ENCODE measurements at places on chromosomes 13 and 19. TPM values are rescaled to one million over a fixed set of nuclear protein-coding genes. Genes with fewer than 3 reads are reported as not detected.

The ZNF850 gene
- 14.9 TPM for total RNA-seq

The PRRG2 gene
- 1.1 TPM for total RNA-seq

GRCh38 chr13:79108914-79109643 is 297.0 kb downstream of the RBM26 start:
- H3K27ac ChIP-seq, result no peak overlapping the region
- no peak overlapping the region for H3K4me3 ChIP-seq
- H3K27me3 ChIP-seq, result peaks cover 10% of the 10 kb centered on the region

- H3K4me3 ChIP-seq, result peak overlapping the region; percentile 68
- H3K4me1 ChIP-seq, result peaks cover 75% of the 10 kb centered on the region
- peak; percentile 63 for DNase-seq
- no peaks in the 10 kb centered on the region for H3K27me3 ChIP-seq
Measured at GRCh38 chr19:49567861-49568441, 12.4 kb downstream of the NOSIP start.

GRCh38 chr13:88345171-88345847 is 674.1 kb downstream of the SLITRK5 start:
- no peaks in the 10 kb centered on the region for H3K27me3 ChIP-seq
- H3K36me3 ChIP-seq, result peaks cover 8% of the 10 kb centered on the region
- no peak overlapping the region for H3K27ac ChIP-seq
- H3K4me3 ChIP-seq, result no peak overlapping the region
- no peak for DNase-seq

The ZNF726 gene
- total RNA-seq, result 20.5 TPM

DNA sequence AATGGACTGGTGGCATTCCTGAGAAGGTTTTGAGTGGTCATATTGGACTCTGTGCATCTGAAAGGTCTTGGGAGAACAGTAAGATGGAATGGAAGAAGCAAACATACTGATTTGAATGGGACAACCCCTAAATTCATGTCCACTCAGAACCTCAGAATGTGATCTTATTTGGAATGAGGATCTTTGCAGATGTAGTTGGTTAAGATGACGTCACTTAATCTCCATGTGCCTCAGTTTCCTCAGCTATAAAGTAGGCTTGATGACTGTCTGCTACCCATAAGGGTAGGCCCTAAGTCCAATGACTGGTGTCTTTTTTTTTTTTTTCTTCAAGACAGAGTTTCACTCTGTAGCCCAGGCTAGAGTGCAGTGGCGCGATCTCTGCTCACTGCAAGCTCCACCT is 71.1 kb upstream of the SOX21 start:
- H3K36me3 ChIP-seq, result no peaks in the 10 kb centered on the region
- no peak overlapping the region for H3K4me3 ChIP-seq
- no peak overlapping the region for H3K27ac ChIP-seq

The PBX4 gene
- 56.8 TPM for total RNA-seq

DNA sequence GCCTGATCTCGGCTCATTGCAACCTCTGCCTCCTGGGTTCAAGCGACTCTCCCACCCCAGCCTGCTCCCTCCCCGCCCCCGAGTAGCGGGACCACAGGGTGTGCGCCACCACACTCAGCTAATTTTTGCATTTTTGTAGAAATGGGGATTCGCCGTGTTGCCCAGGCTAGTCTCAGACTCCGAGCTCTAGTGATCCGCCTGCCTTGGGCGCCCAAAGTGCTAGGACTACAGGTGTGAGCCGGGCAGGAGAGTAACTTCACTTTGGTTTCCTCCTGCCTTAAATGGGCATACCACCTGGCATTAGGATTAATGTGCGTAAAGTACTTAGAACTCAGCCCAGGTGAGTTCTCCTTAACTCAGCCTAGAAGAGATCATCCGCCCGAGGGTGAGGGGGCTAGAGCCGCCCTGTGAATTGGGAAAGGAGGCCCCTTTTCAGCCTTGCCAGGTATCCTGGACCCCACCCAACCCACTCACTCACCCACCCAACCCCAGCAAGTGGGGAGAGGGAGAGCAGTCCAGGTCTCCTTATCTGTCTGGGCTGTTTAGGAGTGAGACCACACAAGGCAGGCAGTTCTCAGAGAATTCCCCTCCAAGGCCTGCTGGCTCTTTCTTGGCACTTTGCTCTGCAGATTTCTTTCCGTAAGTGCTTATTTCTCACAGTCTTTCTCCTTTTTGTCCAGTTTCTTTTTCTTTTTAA is 1.2 kb upstream of the ZFP36 start:
- peaks cover 62% of the 10 kb centered on the region for H3K4me1 ChIP-seq
- no peak overlapping the region for H3K27ac ChIP-seq
- peak overlapping the region; percentile 88 for H3K4me3 ChIP-seq
- H3K27me3 ChIP-seq, result no peaks in the 10 kb centered on the region

GRCh38 chr13:101876951-101877350 is 424.5 kb downstream of the ITGBL1 start:
- no peaks in the 10 kb centered on the region for H3K4me1 ChIP-seq
- DNase-seq, result no peak
- no peaks in the 10 kb centered on the region for H3K27me3 ChIP-seq
- H3K27ac ChIP-seq, result no peak overlapping the region
- no peaks in the 10 kb centered on the region for H3K36me3 ChIP-seq

DNA sequence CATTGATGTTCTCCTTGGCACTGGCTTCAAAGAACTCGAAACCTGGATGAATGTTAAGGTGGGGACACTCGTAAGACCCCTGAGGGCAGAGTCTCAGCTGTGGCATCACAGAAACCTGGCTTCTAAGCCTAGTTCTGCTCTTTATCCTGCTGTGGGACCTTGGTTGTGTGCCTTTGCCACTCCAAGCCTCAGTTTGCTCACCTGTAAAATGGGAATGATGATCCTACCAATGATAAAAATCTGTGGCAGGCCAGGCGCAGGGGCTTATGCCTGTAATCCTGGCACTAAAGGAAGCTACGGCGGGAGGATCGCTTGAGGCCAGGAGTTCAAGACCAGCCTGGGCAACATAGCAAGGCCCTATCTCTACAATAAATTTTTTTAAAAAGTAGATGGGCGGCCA is 13.9 kb downstream of the RAB3D start:
- DNase-seq, result no peak
- H3K4me3 ChIP-seq, result no peak overlapping the region
- peaks cover 2% of the 10 kb centered on the region for H3K36me3 ChIP-seq
- H3K4me1 ChIP-seq, result peaks cover 23% of the 10 kb centered on the region
- H3K27me3 ChIP-seq, result peaks cover 17% of the 10 kb centered on the region

- no peak for DNase-seq
- no peaks in the 10 kb centered on the region for H3K27me3 ChIP-seq
- H3K4me1 ChIP-seq, result no peaks in the 10 kb centered on the region
- H3K27ac ChIP-seq, result no peak overlapping the region
- H3K4me3 ChIP-seq, result no peak overlapping the region
Measured at GRCh38 chr13:105702441-105702840, 833.0 kb downstream of the EFNB2 start.

The TMEM272 gene
- total RNA-seq, result 0.30 TPM

DNA sequence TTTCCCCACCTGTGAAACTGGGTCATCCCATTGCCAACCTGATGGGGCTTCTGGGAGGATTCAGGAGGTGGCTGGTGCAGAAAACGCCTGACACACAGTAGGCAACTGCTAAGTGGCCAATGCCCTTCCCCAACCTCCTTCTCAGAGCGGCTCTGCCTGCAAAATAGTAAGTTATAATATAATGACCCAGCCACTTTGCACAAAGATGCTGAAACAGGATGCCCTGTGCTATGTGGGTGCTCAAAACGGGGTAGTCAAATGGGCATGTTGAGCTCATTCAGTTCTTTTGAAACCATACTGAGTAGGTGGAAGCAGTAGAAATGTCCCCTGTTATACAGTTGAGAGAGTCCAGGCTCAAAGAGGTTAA is 507 bp downstream of the MARCHF2 start:
- H3K4me1 ChIP-seq, result peaks cover 7% of the 10 kb centered on the region
- no peaks in the 10 kb centered on the region for H3K27me3 ChIP-seq
- no peak overlapping the region for H3K27ac ChIP-seq
- DNase-seq, result no peak

The LILRB4 gene
- total RNA-seq, result not detected

DNA sequence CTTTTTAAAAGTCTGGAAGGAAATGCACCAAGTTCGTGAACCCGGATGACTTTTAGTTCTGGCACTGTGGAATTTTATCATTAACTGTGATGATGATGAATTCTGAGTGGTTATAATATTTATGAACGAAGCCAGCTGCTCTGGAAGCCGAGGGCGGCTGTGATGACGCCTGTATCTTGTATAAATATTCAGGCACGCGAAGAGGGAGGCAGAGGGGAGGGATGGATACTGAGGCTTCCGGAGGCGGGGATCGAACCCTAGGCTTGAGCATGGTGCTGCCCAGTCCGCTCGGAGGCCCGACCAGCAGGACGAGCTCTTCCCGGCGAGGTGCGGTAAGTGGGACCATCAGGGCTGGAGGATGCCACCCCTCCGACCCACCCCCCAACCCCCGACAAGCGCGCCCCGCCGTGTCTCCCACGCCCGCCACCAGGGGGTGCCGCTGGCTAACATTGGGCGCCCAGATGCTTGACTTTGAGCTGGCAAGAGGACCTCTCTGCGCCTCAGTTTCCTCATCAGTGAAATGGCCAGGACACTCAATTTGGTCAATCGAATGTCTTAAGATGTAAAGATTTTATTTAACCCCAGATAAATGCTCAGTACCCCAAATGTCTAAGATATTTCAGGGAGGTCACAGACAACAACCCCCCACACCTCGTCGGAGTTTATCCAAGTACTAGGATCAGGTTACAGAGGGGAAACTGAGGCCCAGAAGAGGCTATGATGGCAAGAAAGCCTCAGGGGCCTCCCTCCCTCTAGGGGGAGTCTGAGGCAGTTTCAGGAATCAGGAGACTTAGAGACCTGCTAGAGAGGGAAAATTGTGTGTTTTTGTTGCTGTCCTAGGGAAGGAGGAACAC is 4.5 kb upstream of the RAB3A start:
- H3K27ac ChIP-seq, result no peak overlapping the region
- peak; percentile 63 for DNase-seq
- H3K36me3 ChIP-seq, result no peaks in the 10 kb centered on the region
- H3K4me3 ChIP-seq, result no peak overlapping the region
- peaks cover 14% of the 10 kb centered on the region for H3K4me1 ChIP-seq
- peaks cover 6% of the 10 kb centered on the region for H3K27me3 ChIP-seq

DNA sequence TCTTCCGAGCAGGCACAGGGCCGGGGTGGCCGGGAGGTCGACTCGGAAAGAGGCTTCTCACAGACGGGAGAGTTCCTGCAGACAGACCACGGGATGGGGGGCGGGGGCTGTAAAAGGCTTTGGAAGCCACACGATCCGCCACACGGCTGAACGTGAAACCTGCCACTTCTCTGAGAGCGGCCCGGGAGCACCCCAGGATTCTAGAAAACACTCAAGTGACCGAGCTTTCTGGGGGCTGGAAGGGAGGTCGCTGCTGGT is 15.6 kb upstream of the SLC39A3 start:
- no peak for DNase-seq
- H3K36me3 ChIP-seq, result no peaks in the 10 kb centered on the region
- no peak overlapping the region for H3K27ac ChIP-seq
- peaks cover 13% of the 10 kb centered on the region for H3K4me1 ChIP-seq
- no peaks in the 10 kb centered on the region for H3K27me3 ChIP-seq
- H3K4me3 ChIP-seq, result no peak overlapping the region
